Hematopoietic multipotent progenitor cell treated with erythropoietin and hydrocortisone succinate and interleukin-3 and kit ligand, for 4 days (in vitro differentiated cells): ENCODE measurements at places on chromosomes 7 and 10.

GRCh38 chr7:142300689-142301088 lies 42.8 kb upstream of the PRSS58 start:
- peak; percentile 53 for DNase-seq

DNA sequence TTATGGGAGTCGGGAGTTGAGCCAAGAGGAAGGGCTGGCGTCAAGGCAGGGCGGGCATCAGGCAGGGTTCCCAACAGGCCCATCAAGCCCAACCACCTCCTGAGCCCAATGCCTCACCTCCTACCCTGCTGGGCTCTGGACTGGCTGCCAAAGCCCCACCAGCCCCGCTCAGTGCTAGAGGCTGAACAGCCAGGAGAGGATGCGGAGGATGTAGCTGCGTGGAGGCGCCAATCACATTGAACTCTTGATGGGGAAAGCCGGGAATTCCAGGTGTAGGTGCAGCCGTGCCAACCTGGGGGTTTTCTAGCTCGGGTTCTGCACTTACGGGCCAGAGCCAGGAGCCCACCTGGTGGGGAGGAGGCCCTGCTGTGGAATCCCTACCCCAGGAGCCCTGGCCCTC lies 12.9 kb downstream of the ATP5MF start:
- DNase-seq = no peak

DNA sequence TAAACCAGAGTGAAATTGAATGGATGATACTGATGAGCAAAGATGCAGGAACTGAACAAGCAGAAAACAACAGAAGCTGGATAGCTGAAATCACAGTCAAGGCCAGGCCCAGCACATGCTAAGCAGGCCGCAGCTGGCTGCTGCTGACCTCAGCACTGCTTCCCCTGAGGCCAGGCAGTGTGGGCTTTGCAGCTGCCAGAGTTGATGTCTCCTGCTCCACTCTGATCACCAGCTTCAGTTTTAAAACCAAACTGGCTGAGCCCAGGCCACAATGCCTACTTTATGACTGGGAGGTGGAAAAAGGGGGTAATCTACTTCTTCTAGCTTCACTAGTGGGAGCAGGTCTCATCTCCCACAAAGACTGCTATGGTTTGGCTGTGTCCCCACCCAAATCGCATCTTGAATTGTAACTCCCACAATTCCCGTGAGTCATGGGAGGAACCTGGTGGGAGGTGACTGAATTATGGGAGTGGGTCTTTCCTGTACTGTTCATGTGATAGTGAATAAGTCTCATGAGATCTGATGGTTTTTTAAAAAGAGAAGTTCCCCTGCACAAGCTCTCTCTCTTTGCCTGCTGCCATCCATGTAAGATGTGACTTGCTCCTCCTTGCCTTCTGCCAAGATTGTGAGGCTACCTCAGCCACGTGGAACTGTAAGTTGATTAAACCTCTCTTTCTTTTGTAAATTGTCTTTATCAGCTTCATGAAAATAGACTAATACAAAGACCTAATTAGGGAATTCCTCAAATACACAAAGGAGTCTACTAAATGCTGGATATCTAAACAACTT lies 136.4 kb upstream of the ITGB1 start:
- DNase-seq = no peak

- no peak for DNase-seq
Observed at GRCh38 chr7:24017519-24017918, 266.5 kb upstream of the NPY start.

- no peak for DNase-seq
Observed at GRCh38 chr7:117132321-117133120, 179.2 kb downstream of the ST7 start.

DNA sequence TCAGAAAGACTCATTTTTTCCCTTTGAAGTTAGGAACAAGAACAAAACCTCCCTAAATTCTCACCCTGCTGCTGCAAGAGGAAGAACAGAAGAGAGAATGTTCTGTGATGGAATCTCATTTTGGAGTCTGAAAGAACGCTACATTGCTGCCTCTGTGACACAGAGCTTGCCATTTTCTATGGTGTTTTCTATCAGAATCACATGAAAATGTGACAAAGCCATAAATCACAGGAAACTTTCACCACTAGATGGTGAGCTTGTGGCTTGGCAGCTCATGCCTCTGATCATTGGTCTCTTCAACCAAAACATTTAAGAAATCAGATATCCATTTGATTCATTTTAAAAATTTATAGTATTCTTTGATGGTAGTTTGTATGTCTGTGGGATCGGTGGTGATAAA lies 82.9 kb downstream of the CADPS2 start:
- DNase-seq = peak; percentile 41

DNA sequence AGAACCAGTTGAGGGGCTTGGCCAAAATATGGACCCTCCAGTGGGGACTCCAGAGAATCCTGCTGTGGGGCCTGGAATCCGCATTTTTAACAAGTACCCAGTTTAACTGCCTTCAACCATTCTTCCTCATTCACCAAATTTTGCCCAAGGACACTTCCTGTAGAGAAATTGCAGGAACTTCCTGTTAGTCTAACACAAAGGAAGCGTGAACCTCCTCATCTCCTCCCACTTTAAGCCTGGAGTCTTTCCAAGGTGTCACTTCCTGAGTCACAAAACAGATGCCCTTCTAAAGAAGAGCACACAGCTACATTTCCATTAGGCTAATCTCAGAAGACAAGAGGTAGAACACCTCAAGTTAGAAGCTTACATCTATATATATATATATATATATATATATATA lies 188.4 kb downstream of the PPP1R17 start:
- DNase-seq = peak; percentile 26

DNA sequence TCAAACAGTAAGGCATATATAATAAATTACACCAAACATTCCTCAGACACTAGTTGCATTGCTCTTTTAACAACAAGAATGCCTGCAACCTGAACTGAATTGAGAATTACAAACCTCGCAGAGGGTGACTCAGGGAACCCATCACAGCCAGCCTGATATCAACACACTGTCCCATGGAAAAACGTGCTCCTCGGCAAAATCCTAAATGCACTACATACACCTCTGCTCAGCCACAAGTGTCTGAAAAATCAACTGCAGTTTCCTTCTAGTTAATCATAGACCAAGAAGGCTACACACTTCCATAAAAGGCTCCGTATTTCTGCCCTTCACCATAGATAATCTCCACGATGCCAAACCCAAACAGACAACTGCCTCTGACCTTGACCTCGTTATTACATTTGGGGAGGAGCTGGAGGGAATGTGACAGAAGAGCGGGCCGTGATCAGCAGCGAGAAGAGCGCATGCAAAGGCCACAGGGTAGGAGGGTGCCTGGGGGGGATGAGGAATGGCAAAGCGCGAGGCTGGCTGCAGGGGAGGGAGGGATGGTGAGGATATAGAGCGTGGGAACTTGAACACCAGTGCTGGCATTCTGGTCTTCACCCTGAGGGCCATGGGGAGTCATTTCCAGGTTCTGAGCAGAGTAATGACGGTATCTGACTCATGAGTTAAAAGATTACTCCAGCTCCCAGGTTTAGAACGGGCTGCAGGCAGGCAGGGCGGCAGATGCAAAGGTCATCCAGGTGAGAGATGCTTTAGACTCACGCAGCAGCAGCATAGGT lies 201.9 kb upstream of the FRMD4A start:
- DNase-seq = no peak

DNA sequence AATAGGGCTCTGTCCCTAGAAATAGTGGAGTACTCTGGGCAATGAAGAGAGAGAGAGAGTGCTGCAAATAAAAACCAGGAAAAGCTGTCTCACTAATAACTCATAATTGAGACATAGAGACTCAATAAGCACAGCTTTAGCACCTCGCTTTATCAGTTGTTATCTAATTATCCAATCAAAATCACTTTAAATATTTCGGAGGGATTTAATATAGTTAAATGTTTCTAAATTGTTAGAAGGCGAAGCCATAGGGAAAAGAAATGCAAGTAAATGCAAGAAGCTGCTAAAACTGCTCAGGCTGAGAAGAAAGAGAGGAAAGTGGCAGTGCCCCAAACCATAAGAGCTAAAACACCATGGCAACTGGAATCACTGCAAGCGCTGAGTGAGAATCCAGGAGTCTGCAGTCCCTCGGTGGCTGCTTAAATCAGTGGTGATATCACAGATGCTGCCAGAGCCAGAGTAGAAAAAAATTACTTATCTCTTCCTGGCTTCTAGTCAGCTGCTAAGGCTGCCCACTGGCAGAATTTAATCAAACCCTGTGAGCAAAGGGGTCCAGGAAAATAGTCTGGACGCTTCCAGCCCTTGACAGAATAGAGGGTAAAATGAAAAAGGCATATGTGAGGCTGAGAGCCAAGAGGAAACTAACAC lies 150.4 kb upstream of the CHRM2 start:
- DNase-seq = no peak

DNA sequence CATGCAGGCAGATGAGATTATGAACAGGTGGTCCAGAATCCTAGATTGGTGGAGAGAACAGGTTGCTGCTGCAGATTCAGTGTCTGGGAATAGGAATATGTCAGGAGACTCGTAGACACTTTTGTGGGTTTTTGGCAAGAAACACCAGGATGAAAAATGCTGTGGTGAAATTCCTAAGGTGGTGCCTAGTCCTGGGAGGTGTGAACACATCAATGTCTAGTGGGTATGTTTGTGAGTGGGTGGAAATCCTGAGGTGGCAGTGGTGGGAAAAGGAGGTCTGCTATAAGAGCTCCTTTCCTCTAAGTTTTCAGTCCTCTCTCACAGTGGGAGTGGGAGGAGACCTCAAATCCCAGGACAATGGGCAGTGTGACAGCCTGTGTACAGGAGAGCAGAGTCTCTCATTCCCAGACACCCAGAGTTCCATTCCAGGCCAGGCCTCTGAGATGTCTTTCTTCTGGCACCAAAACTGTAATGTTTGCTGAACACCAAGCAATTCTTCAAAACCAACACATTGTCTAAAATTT lies 5.1 kb downstream of the ERV3-1 start:
- DNase-seq = no peak

DNA sequence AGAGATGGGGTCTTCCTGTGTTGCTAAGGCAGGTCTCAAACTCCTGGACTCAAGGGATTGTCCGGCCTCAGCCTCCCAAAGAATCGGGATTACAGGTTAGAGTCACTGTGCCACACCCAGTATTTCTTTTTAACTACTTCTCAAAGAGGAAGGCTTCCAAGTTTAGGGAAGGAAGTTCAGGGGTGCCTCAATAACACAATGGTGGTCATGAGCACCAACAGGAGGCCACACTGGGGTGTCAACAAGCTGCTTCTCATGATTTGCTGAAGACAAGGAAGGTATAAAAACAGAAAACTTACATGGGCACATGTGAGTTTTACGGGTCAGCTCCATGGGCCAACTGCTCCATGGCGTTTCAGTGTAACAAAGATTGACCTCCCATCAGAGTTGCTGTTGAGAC lies 160.5 kb downstream of the TNS3 start:
- no peak for DNase-seq

DNA sequence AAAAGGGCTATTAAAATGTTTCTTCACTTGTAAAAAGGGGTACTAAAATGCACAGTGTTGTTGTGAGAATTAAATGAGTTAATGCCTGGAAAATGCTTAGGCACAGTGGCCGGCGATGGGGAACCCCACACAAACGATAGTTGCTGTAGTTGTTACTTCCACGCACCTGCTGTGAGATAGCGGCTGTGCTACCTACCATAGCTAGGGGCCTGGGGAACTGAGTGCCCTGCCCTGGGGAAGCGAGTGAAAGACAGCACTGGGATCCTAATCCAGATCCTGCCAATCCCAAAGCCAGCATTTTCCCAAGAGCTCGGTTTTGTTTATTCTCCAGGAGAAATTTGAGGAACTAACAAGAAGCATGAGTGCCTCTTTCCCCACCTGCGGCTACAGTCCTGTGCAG lies 27.8 kb downstream of the DDC start:
- no peak for DNase-seq

GRCh38 chr7:46955531-46955930 lies 626.4 kb downstream of the TNS3 start:
- no peak for DNase-seq

DNA sequence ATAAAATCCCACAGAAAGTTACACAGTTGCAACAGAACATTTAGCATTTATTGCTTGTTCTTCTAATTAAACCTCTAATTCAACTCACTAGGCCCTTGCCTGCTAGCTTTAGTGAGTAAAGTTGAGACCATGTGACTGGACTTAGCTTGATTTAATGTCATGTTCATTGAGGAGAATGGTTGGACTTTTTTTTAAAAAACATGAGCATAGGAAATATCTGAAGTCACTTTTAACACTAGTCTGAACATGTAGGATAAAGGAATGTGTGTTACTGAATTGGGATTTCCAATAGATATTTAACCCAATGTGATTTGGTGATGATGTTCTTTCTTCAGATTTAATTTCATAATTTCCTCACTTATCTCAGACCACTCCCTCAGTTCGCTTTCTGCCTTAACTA lies 24.6 kb upstream of the GLCCI1 start:
- DNase-seq = no peak

- no peak for DNase-seq
Observed at GRCh38 chr7:16491148-16491547, 25.6 kb upstream of the SOSTDC1 start.

DNA sequence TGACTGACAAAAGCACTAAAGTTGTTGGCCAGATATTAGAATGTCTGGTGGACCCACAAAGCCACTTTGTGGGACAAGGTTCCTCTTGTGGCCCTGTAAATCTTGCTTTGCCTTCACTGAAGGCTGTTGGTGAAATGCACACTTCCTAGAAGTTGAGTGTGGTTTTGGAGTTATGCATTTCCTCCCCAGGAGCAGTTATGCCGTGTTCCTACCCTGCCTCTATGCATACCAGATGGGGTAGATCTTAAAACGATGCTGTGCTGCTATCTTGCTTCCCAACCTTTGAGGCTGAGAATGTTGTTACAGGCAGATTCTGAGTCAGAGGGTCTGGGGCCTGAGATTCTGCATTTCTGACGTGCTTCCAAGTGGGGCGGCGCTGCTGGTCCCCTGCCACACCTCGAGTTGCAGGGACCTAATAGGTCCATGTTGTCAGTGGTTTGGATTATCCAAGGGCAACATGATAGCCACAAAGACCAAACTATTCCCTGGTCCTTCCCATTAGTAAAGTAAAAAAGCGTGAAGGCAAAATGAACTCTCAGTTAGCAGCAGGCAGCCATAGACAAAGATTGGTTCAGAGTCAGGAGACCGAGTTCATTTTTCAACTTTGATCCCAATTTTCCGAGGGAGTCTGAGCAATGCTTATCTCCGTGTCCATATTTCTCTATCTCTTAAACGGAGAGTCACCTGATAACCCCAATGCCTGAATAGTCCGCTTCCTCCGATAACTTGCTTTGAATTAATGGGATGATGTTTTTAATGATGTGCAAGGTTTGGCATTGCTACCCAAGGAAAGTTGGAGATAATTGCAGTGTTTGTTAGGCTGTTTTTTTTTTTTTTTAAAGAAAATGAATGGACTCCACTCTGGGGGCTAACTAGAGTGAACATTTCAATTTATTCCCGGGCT lies 55.8 kb downstream of the CDHR3 start:
- DNase-seq = peak; percentile 51

GRCh38 chr7:105655067-105655466 lies 73.8 kb upstream of the EFCAB10 start:
- peak; percentile 44 for DNase-seq

GRCh38 chr7:100779359-100779758 lies 46.0 kb downstream of the ZAN start:
- DNase-seq = no peak

- DNase-seq = no peak
Observed at GRCh38 chr7:122468945-122469344, 164.4 kb upstream of the FEZF1 start.
